Left hindlimb (tissue), 1 donor: ENCODE measurements at places on chromosomes 2 and 18.

- DNase-seq, result peak; percentile 29
These were observed 135.8 kb upstream of the HAAO start for GRCh38 chr2:42928161-42928691.

DNA sequence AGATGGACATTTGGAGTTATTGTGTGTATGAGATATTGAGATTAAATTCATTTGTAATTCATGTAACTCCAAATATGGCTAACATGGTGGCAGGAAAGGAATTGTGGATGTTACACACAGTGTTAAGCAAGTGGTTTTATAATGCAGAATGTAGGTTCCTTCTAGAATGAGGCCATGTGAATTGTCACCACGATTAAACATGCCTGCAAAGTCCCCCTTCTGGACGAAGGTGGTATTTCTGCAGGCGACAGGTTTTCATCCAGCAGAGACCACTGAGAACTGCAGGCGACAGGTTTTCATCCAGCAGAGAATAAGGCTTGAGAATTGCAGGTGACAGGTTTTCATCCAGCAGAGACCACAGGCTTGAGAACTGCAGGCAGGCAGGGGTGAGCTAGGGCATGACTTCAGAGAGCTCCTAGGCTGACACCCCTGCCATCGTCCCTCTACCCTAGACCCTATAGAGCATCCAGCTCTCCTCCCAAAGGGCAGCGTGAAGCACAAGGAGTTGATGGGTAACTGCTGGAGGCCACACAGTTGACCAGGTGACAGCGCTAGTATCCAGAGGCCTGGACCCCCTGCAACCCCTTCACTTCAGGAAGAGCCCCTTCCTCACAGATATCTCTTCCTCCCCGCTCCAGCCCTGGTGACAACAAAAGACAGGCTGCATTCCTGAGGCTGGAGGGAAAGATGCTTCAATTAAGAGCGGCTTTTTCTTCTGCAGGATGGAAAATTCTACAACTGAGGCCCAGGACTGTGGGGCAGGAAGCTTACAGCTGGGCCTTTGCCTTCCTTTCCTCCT is 175.8 kb downstream of the LOXHD1 start:
- DNase-seq, result peak; percentile 51

DNA sequence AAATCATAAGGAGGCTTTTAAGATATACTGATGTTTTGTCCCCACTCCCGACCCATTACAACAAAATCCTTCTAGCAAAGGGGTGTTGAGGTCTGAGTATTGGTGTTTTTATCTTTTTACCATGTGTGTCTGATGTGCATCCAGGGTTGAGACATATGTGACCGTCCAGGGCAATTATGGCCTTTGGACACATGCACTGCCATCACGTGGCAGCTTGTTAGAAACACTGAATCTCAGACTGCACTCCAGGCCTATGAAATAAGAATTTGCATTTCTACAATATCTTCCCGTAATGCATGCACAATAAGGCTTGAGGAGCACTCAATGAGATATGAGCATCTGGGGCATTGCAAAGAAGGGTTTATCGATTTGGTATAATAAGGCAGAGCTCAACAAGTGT is 235.1 kb upstream of the ZNF804A start:
- no peak for DNase-seq

DNA sequence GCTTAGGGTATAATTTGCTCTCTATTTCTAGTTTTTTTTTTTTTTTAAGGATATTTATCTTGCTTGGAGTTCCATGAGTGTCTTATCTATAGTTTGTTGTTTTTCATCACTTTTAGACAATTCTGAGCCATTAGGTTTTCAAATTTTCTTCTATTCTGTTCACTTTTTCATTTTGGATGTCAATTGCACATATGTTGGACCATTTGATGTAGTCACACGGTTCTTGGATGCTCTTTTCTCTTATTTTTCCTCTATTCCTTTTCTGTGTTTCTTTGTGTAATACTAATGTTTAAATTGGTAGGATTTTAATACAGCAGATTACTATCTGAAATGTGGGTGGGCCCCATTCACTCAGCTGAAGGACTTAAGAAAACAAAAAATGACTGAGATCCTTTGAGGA is 292.6 kb downstream of the CALCRL start:
- DNase-seq, result no peak

DNA sequence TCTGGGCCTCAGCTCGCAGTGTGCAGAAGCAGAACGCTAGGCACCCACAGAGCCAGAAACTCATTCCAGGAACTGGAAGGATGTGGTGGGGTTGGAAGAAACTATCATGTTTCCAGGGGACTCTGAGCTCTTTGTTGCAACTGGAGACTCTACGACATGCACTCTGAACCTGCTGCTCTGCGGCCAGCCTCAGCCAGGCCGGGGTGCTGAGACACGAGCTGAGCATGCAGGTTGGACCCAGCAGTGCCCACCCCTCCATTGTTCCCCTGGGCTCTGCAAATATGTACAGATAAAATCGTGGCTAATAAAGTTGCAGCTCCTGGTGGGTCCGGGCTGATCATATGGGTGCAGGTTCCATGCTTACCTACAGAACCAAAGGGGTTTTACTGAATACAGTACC is 37.6 kb upstream of the ARL4C start:
- DNase-seq, result no peak

GRCh38 chr2:154655499-154655898 is 43.0 kb upstream of the KCNJ3 start:
- DNase-seq, result no peak

DNA sequence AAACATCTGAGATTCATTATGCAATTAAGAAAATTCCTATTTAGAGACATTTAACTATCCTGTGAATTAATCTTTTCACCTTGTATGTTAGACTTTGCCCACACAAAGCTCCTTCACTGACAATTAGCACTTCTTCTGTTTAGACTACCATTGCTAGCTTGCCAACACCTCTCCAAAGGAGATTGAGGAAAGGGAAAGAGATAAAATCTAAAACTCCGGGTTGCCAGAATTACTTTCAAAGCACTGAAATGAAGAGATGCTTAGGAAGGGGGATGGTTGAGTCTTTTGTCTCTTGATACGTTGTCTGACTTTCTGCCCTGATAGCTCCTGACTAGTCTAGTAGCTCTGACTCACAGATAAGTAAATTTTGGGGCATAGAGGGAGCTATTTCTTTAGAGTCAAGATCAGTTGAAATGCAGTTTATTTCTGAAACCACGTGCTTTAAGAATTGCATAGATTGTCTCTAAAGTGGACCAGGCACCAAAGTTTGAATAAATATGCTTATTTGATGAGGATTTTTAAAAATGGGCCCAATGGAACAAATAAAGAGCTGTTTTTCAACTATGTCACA is 74.1 kb upstream of the DSEL start:
- DNase-seq, result no peak
